ENCODE measurements at places on chromosomes 7 and 10.

GRCh38 chr7:13920053-13920697, 69.3 kb downstream of the ETV1 start:
- no peak for DNase-seq

DNA sequence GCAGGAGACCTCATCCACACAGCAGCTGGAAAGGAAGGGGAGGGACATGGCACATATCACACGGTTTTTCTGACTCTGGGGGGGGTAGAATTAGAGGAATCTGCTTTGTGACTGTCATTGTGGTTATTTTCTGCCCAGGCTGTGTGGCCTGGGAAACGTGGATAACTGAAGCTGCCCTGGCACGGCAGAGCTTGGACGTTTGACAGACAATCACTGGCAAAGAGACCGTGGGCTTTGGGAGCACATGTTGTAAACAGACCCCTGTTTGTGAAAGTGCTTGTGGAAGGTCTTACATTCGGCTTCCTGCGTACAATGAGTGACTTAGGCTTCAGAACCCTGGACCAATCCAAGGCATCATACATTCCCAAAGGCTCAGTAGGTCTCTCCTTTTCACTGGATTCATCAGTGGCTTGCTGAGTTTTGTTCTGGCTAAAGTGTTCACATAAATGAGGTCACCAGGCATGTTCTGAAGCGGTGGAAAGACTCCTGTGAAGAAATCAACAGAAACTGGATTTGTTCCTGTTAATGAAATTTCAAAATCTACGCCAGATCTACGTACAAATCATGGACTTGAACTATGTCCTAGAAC, 188.2 kb downstream of the TEX36 start:
- no peak for DNase-seq

GRCh38 chr7:140619176-140619575, 21.4 kb downstream of the DENND2A start:
- no peak for DNase-seq

DNA sequence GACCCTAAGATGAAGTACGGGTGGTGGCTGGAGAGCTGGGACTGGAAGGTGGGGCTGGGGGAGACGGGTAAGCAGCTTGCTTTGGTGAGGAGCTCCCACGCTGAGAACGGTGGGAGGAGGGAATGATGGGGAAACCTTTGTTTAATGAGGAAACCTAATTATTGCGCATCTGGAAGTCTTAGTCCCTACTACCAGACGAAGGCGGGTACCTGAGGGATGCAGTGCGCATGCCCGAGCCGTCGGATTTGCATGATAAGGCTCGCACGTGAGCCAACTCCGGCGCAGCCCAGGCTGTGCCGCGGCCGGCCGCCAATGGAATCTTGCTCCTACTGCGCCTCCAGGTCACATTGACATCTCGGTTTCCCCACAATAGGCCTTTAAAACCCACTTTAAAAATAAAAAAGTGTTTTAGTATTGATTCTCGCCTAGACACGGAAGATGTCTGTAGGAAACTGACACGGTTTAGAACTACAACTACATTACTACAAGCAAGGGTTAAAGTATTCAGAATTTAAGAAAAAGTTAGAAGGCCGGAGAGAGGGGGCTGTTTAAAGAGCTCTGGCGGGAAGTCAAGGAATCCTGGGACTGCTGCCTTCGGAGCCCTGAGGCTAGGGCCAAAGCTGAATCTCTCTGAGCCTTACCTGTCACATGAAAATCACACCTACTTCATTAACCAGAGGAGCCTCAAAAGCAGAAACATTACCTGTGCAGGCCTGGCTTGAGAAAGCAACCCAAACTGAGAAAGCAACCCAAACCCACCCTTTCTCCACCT, 12.1 kb upstream of the DLX6 start:
- DNase-seq, result no peak

DNA sequence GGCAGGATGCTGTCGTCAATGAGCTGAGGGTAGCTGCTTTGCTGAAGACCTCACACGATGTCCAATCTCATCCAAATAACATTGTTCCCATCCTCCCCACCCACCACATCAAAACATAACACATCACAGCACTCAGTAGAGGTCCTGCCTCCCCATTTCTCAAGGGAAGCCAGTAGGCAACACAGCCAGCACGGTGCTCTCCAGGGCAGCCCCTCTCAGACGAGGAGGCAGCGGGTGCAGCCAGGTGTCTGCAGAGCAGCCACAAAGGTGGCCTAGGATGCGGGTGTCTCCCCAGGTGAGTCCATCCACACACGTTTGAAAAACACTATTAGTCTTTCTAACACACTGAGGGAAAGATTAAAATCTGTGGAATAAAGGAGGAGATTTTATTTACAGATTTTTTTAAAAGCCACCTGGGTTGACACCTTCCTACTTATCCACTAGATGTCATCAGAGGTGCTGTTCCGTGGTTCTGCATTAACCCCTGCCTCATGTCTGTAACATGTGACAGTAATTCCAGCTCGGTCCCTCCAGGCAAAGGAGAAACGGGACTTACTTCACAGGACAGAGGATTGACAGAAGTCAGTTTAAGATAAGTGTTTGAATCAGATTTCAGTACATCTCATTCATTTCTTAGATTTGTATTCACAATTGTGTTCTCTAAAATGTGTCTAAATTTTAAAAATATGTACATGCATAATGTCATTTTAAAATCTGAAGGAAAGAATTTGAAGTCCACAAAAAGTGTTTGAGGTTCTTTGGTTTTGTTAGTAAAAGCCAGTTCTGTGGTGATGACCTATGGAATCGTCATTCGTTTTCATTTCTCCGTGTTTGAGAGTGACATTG, 68.0 kb downstream of the LANCL2 start:
- DNase-seq, result no peak

- no peak for DNase-seq
Measured at GRCh38 chr7:126689037-126689436, 563.7 kb downstream of the GRM8 start.

DNA sequence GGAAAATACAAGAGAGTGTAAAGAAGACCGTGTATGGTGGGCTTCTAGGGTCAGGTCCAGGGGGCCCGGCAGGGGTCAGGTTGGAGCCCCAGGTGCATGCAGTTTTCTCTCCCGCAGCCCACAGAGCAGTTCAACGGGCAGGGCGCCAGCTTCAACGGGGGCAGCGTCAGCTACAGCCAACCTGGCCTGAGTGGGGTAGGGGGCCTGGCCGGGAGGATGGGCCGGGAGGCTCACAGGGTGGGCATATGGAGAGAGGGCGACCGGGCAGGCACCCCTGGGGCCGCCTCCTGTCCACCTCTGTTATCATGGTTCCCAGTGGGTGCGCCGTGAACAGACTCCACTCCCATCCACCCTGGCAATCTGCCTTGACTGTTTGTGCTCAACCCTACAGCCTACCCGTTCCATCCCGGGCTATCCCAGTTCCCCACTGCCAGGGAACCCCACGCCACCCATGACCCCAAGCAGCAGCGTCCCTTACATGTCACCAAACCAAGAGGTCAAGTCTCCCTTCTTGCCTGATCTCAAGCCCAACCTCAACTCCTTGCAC, 11.5 kb downstream of the ZMIZ2 start:
- no peak for DNase-seq

GRCh38 chr7:148622887-148623585, 32.5 kb downstream of the C7orf33 start:
- no peak for DNase-seq

GRCh38 chr7:139588632-139589031, 65.1 kb downstream of the CLEC2L start:
- no peak for DNase-seq

GRCh38 chr7:19106241-19107080, 11.0 kb downstream of the TWIST1 start:
- no peak for DNase-seq

Data from activated gamma-delta T cell treated with anti-CD3 and anti-CD28 coated beads, Interleukin-2, amount 50 U/mL, for 16 hours (primary cell).